ENCODE measurements at places on chromosomes 5 and 9. TPM values are rescaled to one million over a fixed set of nuclear protein-coding genes. Genes with fewer than 3 reads are reported as not detected.
A peak's percentile ranks its signal among the peaks of the same experiment; 100 is the strongest.

- H3K4me3 ChIP-seq: no peak overlapping the region
- no peaks in the 10 kb centered on the region for H3K36me3 ChIP-seq
- no peak overlapping the region for H3K27ac ChIP-seq
- DNase-seq: no peak
Observed at GRCh38 chr9:90290716-90291485, 351.7 kb downstream of the DIRAS2 start.

DNA sequence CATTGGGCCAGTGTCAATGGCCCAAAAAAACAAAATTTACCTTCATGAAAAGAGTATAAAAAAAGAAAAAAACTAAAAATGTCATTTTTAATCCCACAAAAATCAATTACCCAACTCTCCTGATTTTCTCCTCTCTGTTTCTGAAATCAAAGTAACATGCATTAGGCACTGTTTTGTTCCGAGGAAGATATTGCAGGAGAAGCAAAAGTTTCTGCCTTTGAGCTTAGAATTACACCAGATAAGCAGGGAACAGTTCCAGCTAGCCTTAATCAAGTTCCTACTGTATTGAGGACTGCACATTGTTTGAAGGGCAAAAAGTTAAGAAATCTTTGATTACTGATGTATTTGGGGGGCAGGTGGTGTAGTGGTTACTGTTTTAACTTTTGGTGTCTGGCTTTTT is 1.1 kb upstream of the PRKAA1 start:
- H3K27ac ChIP-seq: no peak overlapping the region
- no peaks in the 10 kb centered on the region for H3K4me1 ChIP-seq
- H3K4me3 ChIP-seq: peak overlapping the region; percentile 88
- no peak for DNase-seq

DNA sequence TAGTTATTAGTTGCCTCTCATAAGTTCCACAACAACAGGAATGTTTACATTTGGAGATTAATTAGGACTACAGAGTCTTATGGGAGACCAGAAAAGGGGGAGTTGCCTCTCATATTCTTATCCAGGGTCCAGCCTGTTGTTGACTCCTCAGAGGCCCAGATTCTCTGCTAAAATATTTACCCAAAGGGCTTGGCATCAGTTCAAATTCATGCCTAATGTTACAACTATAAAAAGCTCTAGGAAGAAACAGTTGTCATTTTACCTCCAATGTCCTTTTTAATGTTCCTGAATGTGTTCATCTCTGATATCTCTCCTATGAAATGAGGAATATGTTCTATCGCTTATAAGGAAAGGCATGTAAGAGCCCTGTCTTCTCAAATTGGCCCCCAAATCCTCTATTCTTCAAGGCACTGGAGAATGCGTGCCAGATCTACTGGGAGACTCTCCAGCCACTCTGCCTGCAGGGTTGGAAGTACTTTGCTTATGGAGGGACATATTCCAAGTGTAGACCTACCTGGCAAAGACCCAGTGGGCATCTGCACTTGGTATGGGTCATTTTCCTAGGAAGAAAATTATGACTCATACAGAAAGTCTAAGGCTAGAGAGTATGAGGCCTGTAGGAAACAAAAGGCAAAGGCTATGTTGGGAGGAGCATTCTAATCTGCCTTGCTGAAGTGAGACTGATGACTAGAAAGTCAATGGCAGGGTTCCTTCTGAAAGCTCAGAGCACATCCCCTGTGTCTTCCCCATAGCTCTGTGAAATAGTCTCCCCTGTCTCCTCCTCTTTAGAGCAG is 192.6 kb downstream of the ESM1 start:
- no peak overlapping the region for H3K27ac ChIP-seq
- DNase-seq: no peak

GRCh38 chr9:34689116-34689470 is 2.0 kb downstream of the CCL19 start:
- H3K4me3 ChIP-seq: no peak overlapping the region
- no peak overlapping the region for H3K27ac ChIP-seq
- H3K4me1 ChIP-seq: no peaks in the 10 kb centered on the region

The PRRC1 gene
- total RNA-seq: 61.7 TPM

DNA sequence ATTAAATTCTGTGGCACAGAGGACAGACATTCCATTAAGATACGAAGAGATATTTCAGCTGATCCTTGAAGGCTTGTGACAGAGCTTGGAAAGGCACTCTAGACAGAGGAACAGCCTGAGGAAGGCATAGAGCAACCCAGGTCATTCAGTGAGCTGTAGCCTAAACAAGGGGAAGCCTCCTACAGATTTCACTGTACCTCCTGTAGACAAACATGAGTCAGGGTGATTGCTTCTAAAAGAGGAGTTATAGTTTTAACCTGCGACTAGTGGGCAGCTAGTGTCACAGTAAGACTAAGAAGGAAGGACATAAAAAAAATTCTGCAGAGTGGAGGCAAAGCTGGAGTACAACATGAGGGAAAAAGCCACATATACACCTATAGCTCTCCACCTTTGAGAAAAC is 43.5 kb upstream of the ANKDD1B start:
- H3K4me3 ChIP-seq: no peak overlapping the region
- H3K36me3 ChIP-seq: no peaks in the 10 kb centered on the region
- peaks cover 2% of the 10 kb centered on the region for H3K4me1 ChIP-seq
- H3K27me3 ChIP-seq: no peaks in the 10 kb centered on the region
- DNase-seq: no peak

DNA sequence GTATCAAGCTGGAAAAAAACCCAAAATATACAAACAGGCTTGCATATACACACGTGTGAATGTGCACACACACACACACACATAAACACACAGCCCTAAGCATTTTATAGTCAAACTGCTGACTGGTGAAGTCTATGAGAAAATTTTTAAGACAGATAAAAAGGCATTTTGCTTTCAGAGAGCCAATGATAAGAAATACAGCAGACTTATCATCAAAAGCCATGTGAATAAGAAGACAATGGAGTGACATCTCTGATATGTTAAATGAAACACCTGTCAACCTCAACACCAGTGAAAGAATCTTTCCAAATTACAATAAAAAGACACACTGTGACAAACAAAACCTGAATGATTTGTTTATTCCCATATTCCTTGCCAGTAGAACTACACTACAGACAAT is 233.3 kb downstream of the CDH9 start:
- peak overlapping the region; percentile 58 for H3K4me3 ChIP-seq
- no peak for DNase-seq
- H3K27me3 ChIP-seq: no peaks in the 10 kb centered on the region

- H3K36me3 ChIP-seq: no peaks in the 10 kb centered on the region
- no peaks in the 10 kb centered on the region for H3K27me3 ChIP-seq
- DNase-seq: no peak
Observed at GRCh38 chr9:87160148-87161102, 213.1 kb upstream of the GAS1 start.

The ABCA1 gene
- 33.3 TPM for total RNA-seq

The PRSS3 gene
- total RNA-seq: not detected

DNA sequence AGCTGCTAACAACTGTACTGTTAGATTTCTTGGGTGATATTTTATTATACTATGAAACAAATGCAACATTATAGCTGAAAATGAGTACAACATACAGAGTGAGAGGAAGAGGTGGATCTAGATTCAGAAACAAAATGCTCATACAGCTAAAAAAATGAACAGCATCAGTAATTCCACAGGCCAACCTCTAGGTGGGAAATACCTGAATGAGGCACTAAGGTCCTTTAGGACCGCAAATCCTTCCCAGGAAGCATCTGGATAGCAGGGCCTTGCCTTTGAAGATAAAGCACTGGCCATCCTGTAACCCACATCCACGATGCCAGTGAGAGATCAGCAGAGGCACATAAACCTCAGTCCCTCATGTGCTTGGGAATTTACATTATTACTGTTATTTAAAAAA is 310.8 kb downstream of the YTHDC2 start:
- H3K27ac ChIP-seq: no peak overlapping the region
- H3K4me3 ChIP-seq: no peak overlapping the region
- H3K36me3 ChIP-seq: no peaks in the 10 kb centered on the region
- no peaks in the 10 kb centered on the region for H3K27me3 ChIP-seq

The NAIP gene
- 10.2 TPM for total RNA-seq

- no peak overlapping the region for H3K4me3 ChIP-seq
- H3K4me1 ChIP-seq: peaks cover 8% of the 10 kb centered on the region
- H3K27ac ChIP-seq: no peak overlapping the region
- no peaks in the 10 kb centered on the region for H3K27me3 ChIP-seq
- no peaks in the 10 kb centered on the region for H3K36me3 ChIP-seq
Observed at GRCh38 chr5:127305493-127305892, 14.9 kb downstream of the MEGF10 start.

DNA sequence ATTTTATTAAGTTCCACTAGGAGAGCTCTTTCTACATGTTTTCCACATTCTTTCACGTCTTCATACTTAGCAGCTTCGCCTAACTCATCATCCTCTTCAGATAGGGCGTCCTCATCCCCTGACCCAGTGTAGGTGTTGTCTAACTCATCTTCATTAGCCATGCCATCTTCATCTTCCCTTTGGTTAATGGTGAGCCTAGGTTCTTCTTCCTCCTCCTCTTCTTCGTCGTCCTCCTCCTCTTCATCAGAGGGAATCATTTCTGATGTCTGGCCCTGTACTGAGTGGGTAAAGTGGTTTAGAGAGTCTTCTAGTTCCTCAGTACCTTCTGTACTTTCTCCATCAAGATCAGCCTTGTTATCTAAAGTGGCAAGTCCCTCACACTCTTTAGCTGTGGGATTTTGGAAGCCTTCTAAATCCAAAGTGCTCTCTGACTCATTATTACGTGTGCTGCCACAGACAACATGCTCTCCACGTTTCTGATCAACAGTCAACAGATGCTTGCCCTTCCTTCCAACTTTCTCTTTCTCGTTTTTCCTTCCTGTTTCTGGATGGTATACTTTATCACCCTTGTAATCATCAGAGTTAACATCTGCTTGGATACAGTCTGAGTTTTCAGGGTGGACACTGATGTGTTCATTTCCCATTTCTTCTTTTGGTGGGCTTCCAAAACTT is 31.1 kb downstream of the TUT7 start:
- no peak for DNase-seq
- no peaks in the 10 kb centered on the region for H3K4me1 ChIP-seq
- H3K36me3 ChIP-seq: peaks cover 97% of the 10 kb centered on the region

DNA sequence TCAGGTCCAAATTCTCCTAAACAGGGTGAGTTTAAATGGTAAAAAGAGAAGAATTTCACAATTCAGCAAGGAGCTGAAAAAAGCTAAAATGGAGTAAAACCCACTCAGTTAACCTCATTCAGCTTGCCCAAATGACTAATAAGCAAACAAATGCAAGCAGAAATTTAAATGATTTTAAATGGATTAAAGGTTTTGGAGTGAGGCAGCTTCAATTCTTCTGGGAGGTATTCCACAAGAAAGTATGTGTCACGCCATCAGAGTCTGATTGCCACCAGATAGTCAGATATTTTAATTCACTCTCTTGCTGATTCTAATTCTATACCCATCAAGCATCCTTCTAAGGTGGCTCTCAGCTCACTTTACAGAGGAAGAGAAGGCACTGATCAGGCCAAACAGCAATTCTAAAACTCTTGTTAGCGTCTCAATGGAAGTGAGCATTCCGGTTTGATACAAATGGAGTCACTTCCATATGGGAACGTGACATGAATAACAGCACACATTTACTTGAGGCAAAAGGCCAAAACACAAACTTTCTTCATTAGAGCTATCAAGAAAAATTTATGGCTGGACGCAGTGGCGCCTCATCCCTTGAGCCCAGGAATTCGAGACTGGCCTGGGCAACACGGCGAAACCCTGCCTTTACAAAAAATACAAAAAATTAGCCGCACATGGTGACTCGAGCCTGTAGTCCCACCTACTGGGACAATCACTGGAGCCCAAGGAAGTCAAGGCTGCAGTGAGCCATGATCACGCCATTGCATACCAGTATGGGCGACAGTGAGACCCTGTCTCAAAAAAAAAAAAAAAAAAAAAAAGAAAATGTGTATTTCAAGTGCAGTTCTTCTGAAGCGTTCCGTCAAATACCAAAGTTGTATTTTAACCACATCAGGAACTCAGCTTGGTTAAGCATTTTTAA is 2.0 kb downstream of the CLK4 start:
- H3K27me3 ChIP-seq: no peaks in the 10 kb centered on the region
- H3K4me1 ChIP-seq: peaks cover 3% of the 10 kb centered on the region
- H3K4me3 ChIP-seq: peak overlapping the region; percentile 93
- H3K27ac ChIP-seq: no peak overlapping the region

DNA sequence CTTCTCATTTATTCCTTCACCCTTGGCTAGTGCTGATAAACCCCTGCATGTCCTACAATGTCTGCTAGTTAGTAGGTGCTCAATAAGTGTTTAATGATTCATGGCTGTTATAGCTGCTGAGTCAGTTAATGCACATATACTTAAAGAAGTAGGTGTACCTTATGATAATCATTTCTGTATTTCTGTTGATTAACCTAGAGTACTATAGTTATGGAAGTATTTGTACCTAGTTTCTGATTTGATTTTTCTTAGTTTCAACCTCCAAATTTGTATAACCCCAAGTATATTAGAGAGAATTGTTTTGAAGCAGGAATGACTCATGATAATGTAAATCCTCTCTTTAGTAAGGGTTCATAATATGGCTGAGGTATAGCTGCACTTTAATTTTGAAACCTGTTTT is 8.9 kb downstream of the SMAD5 start:
- no peaks in the 10 kb centered on the region for H3K27me3 ChIP-seq
- no peak overlapping the region for H3K27ac ChIP-seq
- peaks cover 5% of the 10 kb centered on the region for H3K4me1 ChIP-seq
- H3K36me3 ChIP-seq: no peaks in the 10 kb centered on the region
- no peak for DNase-seq
